ENCODE measurements at places on chromosomes 2 and 18.

DNA sequence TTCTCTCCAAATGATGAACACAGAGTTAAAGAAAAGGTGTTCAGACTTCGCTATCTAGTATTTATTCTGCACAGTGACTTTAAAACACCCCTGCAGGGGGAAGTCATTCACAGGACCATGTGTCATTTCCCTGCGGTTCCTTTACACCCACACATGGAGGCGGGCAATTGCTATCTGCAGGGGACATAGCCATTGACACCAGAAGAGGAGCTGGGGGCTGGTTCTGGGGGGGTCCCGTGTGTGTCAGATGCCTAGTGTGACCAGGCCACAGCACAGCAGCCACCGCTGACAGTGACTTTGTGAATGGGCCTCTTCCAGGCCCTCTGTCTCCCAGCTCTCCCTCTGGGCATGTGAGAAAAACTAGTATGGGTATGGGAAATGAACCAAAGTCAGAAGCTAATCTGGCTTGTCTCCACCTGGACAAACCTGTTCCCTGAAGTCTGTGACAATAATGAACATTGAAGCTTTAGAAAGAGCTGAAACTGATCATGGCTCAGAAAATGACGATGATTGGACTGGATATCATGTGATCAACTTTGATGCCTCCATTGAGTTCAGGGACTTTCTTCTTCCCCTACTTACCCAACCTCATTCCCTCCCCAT is 7.5 kb upstream of the GBX2 start:
- no peak for DNase-seq

GRCh38 chr2:172358691-172359556 is 68.5 kb upstream of the ITGA6 start:
- no peak for DNase-seq

DNA sequence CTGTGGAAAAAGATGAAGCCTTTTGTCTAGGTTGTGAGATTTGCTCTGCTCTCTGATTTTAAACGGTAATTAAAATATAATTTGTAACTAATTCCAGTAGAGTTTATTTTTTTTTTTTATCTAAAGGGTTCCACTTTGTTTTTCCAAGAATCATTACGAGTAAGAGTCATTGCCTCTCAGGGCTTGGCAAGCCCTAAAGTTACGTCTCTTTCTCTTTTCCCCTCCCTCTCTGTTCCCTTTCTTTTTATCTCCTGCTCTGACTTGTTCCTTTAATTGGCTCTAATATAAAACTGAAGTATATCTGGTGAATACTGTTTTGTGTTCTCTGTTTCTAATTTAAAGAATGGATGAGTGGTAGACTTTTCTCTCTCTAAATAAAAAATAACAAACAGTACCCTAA is 75.8 kb downstream of the CALCRL start:
- no peak for DNase-seq

GRCh38 chr2:231673348-231673770 is 35.0 kb upstream of the PTMA start:
- DNase-seq, result no peak

GRCh38 chr2:231926761-231927565 is 767 bp upstream of the NPPC start:
- DNase-seq, result no peak

DNA sequence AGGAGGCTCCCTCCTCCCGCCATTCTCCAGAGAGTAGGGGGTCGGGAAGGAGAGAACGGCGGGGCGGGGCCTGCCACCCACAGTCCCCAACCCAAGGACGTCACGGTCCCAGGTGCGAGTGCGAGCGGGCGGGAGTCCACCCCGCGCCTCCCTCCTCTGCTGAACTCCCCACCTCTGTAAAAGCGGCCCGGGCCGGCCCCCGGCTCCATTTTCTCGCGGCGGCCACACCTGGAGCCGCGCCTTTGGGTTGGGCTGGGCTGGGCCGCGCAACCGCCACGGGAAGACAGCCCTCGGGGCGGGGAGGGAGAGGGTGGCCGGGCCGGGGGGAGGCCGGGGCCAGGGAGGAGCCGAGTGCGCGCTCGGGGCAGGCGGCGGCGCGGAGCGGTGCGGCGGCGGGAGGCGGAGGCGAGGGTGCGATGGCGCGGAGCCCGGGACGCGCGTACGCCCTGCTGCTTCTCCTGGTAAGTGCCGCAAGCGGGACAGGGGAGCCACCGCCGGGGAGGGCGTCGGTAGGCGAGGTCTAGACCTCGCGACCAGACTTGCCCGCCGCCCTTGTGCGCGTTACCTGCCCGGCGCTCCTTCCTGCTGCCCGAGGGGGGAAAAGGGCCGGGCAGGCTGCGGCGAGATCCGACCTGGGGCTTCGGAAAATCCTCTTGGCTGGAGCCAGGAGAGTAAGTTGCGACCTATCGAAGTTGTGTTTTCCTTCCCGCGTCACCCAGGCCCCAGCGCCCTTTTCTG is at the start of gene DSG2:
DSG2 (plus strand) TSS at position 342 of the 738 bp plus-strand sequence; CDS start at position 417, 75 bp downstream.
- DNase-seq, result no peak

- no peak for DNase-seq
These were observed 98.5 kb upstream of the DOCK10 start for GRCh38 chr2:225140723-225141122.

DNA sequence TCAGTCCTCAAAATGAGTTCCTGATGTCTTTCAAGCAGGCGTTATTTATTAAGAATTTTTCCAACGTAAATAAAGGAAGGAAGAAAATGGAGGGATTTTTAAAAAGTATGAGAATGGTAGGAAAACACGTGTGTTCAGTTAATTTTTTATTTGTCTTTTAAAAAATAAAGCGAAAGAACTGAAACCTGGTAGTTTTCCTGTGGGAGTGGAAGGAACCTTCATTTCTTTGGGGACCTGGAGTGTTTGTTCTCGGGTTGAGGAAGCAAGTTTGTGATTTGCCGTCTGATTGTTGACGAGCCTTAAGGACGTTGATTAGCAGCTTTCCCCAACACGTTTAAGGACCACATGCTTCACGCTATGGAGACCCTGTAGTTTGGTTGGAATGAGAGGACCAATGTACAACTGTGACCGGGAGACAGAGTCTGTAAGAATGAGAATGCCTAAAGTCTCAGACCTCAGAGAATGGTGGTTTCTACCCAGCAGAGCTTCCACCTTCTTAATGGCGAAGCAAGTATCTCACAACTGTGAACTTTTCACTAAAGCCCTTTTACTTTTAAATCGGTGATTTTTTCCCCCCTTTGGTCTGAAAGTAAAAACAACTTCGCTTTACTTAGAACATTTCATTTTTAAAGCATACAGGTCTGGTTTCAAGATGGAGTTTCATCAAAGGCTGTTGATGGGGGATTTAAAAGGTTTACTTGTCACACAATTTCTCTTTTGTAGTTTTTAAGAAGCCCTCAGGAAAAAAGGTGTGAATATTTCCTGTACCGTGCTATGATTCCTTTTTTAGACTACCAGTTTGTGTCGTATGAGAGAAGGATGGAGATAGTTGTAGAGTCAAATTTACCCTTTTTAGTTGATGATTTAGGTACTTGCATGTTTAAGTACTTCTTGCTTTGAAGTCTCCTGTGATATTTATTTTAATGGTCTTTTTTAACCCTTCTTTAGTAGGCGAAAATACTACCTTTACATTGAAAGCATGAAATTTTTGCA is 1.4 kb downstream of the TTC39C start:
- DNase-seq, result no peak

- no peak for DNase-seq
These were observed 11.2 kb downstream of the ANKAR start for GRCh38 chr2:189685540-189686229.

GRCh38 chr18:79394534-79395307 is 1.0 kb upstream of the NFATC1 start:
- peak; percentile 44 for DNase-seq

GRCh38 chr2:73832930-73833329 is 4.2 kb downstream of the STAMBP start:
- no peak for DNase-seq

DNA sequence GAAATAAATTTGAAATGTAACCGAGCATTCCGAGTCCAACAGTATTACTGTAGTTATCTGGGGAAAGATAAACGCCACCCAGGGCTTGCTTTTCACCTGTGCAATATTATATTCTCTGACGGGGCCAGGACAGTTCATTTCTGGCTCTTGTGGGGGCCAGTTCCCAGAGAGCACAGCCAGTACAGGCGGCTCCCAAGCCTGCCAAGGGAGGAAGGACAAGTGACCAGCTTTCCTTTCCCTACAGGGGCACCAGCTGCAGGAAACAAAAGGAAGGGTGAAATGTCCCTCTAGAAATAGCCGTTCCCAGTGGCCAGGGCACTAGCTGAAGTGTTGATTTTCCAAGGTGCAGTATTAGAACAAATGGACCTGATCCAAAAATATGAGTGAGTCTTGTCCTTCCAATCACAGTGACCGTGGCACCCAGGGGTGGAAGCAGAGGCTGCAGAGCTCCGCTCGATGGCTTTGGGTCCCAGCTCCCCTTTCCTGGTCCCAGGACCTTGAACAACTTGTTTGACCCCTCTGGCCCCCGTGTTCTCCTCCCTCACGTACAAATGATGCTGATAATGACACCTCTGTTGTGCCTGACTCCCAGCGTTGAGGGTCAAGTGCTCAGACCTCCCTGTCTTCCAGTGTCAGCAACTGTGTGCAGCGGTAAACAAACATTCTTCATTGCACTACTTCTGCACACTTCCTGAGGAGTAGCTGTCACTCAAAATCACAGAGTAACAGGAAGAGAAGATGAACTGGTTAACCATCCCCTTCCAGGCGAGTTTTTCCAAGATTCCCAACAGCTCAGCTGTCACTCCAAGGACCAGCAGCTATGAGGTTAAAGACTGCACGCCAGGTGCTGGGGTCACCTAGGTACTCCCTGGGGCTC is 40.9 kb downstream of the GYPC start:
- DNase-seq, result no peak

DNA sequence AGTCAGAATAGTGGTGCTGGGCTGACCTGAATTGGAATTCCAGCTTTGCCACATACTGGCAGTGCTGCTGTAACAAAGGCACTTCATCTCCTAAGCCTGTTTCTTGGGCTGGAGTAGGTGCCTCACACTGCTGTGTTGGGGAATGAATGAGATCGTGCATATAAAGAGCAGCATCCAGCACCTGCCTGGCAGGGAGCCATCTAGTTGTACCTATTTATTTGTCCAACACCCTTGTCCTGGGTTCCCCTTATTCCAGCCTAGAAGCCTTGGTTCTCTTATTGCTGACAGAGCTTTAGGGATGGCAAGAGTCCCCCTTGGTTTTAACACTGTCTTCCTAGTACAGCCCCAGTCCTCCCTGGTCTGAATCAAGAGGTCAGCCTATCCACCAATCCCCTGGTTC is 275.3 kb upstream of the RAB12 start:
- no peak for DNase-seq

DNA sequence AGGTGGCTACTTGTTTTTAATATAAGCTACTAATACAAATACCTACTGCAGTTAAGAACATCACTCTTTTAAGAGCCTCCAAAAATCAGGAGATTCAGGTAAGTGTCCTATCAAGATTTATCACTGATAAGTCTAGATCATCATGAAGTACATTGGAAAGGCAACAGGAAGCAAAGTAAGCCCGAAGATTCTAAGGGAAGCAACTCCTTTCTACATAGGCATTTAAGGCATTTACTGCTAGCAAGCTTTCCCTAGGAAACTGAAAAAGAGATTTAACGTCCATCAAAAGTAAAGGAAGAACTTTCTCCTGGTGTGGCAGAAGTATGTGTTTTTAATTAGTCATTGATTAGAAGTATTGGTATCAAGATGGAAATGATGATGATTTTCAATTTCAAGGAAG is 3.7 kb downstream of the STK17B start:
- no peak for DNase-seq

- DNase-seq, result no peak
These were observed 85.0 kb downstream of the FMNL2 start for GRCh38 chr2:152419944-152420343.
